ENCODE measurements at places on chromosomes 2 and 18. TPM values are rescaled to one million over a fixed set of nuclear protein-coding genes. Genes with fewer than 3 reads are reported as not detected.

Gene KLHL14
- not detected for polyA plus RNA-seq

Gene GALM
- polyA plus RNA-seq: 11.8 TPM

Gene HOXD8
- polyA plus RNA-seq: not detected

Gene HRH4
- polyA plus RNA-seq: not detected

Gene MPP4
- 8.5 TPM for polyA plus RNA-seq

Gene SCN9A
- 33.7 TPM for polyA plus RNA-seq

Gene DYSF
- 0.09 TPM for polyA plus RNA-seq
